ENCODE measurements at places on chromosomes 7 and 10. TPM values are rescaled to one million over a fixed set of nuclear protein-coding genes. Genes with fewer than 3 reads are reported as not detected.

DNA sequence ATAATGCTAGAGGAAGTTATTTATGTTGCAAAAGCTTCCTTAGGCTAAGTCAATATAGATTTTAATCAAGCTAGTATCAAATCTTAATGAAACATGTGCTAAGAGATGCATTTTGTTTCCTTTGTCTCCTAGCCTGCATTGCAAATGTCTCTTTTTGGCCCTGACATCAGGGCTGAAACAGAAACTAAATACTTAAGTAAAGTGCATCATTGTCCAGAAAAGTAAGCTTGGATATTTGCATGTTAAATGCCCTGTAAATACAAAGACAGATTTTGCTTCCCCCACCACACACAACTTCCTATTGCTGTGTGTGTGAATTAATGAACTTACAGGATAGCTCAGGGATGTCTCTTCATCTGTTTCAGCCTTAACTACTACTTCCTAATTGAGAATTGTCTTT is 10.0 kb upstream of the STAMBPL1 start:
- no peak for DNase-seq

GRCh38 chr10:22911889-22912762 is 15.7 kb upstream of the ARMC3 start:
- no peak for DNase-seq

DNA sequence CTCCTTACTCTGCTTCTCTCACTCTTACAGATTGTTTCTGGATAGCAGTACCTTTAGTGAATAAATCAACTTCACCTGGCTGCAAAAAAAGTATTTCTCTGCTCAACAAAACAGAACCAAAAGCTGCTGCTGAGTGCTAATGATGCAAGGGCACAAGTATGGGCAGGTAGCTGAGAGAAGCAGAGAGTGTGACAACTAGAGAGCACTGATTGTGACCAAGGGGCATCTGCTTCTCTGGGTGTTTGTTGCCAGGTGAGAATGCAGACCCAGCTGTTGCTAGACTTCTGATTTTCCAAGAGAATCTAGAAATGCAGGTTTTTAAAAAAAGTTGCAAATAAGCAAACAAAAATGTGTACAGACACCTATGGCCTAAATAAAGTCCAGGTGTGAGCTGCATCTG is 25.3 kb upstream of the PPIF start:
- DNase-seq: no peak

DNA sequence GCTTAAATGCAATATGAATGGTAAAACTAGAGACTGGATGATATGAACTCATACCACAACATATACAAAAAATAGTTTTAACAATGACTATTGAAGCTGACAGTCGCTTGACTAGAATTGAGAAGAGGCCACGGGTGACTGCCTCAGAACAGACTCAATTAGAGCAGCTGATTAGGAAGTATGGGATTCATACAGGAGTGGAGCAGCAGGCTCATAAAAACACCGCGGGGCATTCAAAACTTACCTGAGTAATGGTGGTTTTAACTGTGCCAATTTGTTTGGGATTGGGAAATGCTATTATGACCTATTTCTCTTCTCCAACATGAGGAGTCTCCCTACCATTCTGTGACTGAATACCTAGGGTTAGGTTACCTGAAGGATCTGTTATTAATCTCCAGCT is 2.1 kb downstream of the CADPS2 start:
- DNase-seq: no peak

DNA sequence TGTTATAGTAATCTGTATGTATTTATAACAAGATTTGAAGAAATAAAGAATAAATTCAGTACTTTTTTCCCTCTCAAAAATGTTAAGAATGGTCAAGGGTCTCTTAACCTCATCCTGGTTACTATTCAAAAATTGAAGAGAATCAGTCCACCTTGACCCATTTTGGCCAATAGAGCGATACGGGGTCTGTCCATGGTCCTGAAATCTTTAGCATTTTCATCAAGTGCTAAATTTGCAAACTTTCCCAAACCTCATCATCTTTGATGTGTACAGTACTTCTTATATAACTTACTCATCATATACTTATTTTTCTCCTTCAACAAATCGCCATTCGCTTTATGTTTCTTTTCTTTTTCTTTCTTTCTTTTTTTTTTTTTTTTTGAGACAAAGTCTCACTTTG is 23.6 kb downstream of the TMEM178B start:
- DNase-seq: no peak

DNA sequence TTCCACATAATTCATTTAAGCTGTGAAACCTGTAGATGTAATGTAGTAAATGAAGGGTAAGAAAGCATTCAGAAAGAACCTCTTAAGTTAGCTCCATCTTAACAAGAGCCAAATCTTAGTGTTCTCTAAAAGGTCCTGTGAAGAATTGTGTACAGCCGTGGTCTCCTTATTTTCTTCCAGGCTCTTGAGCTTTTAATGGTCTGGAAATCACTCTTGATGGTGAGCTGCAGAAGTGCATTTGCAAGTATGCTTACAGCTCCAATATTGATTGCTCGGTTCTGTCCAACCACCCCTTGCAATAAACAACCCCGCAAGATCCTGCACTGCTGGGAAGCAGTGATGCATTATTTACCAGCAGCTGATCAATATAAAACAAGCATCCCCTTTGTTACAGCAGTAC is 690.8 kb upstream of the FZD8 start:
- no peak for DNase-seq

GRCh38 chr7:37054624-37055241 is 330.4 kb upstream of the AOAH start:
- DNase-seq: no peak

DNA sequence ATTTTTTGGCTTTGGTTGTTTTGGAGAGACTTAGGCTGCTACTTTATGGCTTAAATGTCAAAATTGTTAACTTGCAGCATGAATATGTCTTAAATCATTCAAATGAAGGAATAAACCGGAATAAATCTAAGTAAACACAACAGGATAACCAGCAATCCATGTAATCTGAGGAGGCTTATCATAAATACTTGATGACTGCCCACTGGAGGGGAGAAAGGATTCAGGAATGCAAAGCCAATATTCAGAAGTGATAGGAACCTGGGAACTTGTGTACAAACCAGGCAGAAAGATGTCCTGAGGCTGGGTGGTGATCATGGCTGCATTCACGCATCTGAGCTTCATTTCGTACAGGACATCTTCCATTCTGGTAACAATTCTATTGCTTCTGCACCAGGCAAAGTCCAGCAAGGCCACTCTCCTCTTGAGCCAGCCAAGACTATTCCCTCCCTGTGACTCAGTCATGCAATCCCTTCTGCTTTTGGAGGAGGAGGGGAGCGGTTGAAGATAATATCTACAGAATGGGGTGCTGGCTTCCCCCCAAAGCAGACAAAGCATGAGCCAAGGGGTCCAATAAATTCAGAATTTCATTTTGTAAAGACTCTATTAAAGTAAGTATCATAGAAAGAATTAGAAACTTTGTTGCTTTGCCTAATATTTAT is 374.5 kb downstream of the PHTF2 start:
- DNase-seq: no peak

GRCh38 chr10:33743429-33743857 is 409.0 kb upstream of the NRP1 start:
- no peak for DNase-seq

- no peak for DNase-seq
Measured at GRCh38 chr10:122349758-122350369, 24.6 kb upstream of the PLEKHA1 start.

GRCh38 chr10:44249490-44249889 is 135.4 kb downstream of the CXCL12 start:
- DNase-seq: no peak

The SRI gene
- 227 TPM for total RNA-seq

The NOM1 gene
- total RNA-seq: 16.0 TPM

The OPN1SW gene
- not detected for total RNA-seq

The ZNF33B gene
- total RNA-seq: 12.7 TPM

The LIPA gene
- total RNA-seq: 61.0 TPM

The ADAM12 gene
- 14.0 TPM for total RNA-seq

Measured in Caki2 (cell line).